ENCODE measurements at places on chromosomes 16 and 17. TPM values are rescaled to one million over a fixed set of nuclear protein-coding genes. Genes with fewer than 3 reads are reported as not detected.
A peak's percentile ranks its signal among the peaks of the same experiment; 100 is the strongest.

- DNase-seq, result no peak
These were observed 203.8 kb upstream of the HSBP1 start for GRCh38 chr16:83603723-83604570.

DNA sequence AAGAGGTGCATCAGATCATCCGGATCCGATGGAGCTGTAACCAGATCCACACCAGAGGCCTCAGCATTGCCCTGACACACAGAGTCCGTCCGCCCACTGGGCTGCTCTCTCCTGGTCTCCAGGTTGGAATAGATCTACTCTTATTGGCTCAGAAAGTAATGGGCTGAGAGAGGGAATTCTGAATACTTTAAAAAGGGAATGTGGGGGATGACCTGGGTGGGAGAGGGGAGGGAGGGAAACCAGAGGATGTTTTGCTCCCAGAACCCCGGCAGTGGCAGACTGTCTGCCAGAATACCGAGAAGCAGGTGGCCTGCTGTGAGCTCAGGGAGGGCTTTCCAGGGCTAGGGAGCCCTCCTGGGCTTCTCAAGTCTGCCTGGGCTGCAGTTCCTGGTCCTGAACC is 126.5 kb downstream of the ENGASE start:
- DNase-seq, result no peak

DNA sequence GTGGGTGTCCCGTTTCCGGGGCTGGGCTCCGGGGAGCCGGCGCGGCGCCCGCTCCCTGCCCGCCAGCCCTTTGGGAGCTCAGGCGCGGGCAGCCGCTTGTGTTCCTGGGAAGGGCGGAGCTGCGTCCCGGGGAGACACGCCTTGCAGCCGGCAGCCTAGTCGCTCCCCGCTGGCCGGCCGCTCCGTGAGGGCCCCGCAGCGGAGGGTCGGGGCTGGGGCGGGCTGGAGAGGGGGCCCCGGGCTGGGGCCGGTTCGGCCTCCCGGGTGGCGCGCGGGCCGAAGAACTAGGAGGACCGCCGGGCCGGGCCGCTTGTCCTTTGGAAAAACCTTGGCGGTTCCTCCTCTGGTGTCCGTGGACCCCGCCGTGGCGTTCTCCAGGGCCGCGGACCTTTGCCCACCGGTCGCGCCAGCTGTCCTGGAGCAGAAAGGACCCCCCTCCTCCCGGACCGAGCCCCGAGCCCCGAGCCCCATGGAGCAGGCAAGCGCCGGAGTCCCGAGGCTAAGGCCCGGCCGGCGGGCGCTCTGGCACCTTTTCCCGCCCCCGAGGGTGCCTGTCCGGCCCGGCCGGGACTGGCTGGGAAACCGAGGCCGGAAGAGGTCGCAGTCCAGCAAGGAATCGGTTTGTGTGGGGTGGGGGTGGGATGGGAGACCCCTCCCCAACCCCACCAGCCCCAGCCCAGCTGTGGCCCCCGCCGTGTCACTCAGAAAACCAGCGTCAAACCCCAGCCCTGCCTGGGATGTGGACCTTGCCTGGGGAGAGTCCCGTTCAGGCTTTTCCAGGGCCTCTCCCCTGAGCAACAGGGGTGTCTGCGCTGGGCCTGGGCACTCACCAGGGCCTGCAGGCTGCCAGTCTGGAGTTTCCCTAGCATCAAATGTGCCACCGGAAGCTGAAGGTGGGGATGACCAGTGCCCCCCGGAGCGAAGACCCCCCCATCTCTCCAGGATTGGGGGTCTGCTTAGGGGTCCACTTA is 6.8 kb upstream of the TBC1D3B start:
- peak; percentile 88 for DNase-seq

- DNase-seq, result no peak
These were observed 90.7 kb upstream of the SMIM36 start for GRCh38 chr17:55601874-55602364.

DNA sequence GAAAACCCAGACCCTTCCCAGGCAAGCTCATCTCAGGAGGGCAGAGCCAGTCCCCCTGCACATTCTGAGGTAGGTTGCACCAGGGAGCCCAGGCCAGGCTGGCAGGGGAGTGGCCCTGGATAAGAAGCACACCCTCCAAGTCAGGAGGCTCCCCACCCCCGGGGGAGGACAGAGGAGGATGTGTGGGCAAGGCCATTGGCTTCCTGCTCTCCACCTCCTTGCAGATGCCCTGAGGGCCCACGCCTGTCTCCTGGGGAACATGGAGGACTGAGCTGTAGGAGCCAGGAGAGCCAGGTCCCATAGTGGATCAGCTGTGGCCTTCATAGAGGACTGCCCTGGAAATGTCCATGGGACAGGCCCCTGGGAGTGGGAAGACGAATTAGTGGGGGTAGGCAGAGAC is 126.7 kb downstream of the IRF8 start:
- no peak for DNase-seq

DNA sequence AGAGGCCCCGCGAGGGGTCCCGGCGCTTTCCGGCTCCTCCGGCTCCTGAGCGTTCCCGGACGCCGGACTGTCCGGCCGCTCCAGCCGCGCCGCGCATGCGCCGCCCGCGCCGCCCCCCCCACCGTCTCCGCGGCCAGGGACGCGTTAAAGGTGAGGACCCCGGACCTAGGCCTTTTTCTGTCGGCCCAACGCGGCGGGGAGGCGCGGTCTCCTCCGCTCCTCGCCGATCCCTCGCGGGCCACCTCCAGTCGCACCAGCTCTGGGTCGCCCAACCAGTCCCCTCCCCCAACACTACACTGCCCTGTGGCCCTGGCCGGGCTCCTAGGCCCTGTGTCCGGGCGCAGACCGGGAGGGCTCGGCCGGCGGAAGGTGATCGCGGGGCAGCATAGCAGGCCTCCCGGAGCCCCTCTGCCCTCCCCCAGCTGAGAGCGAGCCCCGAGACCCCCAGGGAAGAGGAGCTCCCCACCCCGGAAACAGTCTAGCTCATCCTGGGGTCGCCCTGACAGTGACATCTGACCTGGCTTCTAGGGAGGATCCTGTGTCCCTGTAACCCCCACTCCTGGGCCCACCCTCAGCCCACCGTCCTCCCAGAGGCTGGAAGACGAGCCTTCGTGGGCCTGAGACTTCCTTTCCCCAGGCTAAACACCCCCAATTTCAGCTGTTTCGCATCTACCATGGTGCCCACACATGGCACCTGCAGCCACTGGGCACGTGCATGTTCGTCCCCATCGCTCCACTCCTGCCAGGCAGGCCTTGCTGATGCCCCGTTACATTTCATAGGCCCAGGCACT is 14.7 kb upstream of the BCAR1 start:
- DNase-seq, result peak; percentile 94

DNA sequence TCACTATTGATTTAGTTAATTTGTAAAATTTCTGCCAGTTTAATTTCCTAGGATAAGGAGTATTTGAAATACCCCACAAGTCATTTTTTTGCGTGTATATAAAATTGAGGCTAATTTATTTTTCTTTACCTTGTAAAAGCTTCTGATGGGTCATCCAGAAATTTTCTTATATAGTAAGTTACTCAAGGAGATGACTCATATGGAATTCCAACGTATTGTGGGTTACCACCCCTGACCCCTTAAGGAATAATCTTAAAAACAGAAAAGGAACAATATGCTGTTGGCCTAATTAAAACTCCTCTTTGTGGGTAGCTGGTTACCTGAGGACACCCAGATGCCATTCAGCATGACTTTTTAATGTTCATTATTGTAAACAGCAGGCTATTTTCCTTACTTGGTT is 13.6 kb downstream of the HEATR6 start:
- no peak for DNase-seq

- no peak for DNase-seq
These were observed 4.0 kb downstream of the CCL4 start for GRCh38 chr17:36107660-36108059.

DNA sequence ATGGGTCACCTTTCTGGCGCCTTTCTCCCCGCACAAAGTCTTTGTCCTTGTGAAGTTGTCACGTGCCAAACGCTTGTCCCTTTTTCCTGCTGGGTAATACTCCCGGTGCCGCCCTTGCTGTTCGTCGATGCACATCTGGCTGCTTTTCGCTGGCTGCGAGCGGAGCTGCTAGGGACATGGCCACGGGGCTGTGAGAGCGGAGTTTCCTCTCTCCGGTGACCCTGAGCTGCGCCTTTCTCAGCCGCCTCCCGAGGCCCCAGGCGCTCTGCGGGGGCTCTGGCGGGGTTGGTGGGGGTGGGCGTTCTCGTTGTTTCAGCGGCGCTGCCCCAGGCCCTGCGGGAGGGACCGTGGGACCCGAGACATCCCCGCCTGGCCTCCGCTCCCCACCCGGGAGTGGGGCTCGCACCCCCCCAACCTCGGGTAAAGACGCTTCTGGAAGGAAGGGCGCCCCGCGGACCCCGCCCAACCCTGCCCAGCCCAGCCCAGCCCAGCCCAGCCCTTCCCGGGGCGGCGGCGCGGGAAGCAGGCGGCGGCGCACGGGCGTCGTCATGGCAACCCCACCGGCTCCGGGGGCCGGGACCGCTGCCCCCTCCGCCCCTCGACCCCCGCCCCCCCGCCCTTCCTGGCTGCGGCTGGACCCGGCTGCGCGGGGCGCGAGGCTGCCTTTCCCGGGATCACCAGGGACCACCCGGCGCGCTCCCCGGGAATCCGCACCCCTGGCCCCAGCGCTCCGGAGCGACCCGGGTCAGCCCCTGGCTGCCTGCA is 12.3 kb downstream of the CHMP6 start:
- DNase-seq, result no peak

DHRS11 gene
- 13.4 TPM for total RNA-seq

- DNase-seq, result no peak
These were observed 22.3 kb upstream of the CNOT1 start for GRCh38 chr16:58651965-58652348.

DNA sequence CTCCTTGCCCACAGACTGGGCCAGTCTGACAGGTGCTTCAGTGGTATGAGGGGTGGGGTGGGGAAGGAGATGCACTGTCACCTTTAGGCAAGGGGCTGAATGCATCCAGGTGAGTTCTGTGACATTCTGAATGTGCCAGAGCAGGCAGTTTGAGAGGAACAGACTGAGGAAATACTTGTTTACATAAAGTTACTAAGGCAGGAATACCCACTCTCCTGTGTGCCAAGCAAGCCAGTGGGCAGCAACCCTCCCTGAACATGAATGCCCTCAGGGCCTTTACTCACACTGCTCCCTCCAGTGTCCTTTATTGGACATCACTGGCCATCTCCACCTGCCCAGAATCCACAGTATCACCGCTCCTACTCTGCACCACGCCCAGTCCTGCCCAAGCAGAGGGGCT is 33.1 kb upstream of the ULK2 start:
- DNase-seq, result no peak

- DNase-seq, result no peak
These were observed 3.0 kb downstream of the CCNF start for GRCh38 chr16:2432286-2432685.

RAB37 gene
- 2.1 TPM for total RNA-seq

DNA sequence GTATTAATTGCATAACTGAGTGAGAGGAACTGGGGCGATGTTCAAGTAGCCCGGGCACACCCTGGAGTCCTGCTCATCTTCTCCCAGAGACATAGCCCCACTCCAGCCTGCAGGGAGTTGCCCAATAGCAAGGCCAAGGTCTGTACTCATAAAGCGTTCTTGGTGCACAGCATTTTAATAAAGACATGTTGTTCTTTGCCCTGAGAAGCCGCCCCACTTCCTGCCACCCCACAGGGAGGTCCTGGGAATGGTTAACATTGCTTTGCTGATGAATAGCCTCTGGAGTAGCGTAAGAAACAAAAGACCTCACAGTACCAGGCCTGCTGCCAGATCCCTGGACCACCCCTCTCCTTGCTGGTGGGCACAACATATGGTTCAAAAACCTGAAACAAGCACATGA is 21.6 kb upstream of the CDH1 start:
- DNase-seq, result no peak

DNA sequence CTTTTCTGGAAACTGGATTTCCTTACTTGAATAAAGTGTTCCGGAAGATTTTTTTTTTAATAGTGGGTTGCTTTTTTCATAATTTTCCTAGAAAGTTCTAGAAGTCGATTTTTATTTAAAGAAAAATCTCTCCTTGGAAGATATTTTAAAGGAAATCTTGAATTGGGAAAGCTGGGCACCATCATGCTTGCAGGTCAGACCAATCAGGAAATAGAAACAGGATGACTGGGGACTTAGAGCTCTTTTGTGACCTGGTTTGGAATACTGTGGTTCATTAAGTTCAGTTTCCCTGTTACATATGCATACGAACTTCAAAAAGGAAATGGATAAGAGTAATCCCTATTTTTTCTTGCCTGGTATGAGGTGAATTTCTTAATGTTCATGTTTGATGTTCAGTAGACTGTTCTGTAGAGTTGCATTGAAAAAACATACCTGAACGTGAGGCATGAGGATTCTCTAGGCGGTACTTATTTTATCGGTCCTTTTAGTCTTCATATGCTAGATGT is 1.2 kb downstream of the NFATC3 start:
- no peak for DNase-seq

DNA sequence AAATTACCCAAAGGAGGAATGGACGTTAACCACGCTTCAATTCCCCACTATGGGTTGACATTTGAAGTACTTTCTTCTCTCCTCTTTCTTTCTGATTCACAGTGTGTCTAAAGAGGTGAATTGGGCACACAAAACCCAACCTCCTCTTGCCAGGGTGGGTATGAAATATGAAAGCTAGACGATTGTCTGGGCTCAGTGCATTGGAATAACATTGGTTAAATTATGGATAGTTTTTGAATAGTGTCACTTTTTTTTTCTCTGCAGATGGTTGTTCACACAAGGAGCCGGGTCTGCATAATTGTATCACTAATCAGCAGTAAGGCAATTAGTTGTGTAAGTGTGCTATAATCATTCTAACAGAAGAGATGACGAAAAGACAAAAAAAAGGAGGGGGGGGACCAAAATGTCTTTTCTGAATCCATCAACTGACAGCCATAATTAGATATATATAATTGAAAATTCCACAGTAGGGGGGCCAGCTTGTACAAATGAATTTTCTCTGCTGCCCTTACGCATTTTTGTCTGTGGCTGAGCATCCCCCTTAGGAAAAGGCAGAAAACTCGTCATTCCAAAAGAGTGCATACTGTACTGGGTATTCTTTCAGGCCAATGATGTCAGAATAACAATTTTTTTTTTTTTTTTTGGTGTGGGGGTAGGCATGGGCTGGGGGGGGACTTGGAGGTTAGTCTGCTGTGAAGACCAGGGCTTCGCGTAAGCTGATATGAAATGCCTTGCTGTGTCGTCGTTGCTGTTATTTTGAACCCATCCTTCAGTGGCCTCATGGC is 307.5 kb upstream of the SALL1 start:
- no peak for DNase-seq

- DNase-seq, result no peak
These were observed 3.3 kb downstream of the SLX4 start for GRCh38 chr16:3608069-3608468.

Data from glutamatergic neuron (in vitro differentiated cells).